Lower lobe of right lung (tissue), 2 donors: ENCODE measurements at places on chromosomes 16 and 17.

DNA sequence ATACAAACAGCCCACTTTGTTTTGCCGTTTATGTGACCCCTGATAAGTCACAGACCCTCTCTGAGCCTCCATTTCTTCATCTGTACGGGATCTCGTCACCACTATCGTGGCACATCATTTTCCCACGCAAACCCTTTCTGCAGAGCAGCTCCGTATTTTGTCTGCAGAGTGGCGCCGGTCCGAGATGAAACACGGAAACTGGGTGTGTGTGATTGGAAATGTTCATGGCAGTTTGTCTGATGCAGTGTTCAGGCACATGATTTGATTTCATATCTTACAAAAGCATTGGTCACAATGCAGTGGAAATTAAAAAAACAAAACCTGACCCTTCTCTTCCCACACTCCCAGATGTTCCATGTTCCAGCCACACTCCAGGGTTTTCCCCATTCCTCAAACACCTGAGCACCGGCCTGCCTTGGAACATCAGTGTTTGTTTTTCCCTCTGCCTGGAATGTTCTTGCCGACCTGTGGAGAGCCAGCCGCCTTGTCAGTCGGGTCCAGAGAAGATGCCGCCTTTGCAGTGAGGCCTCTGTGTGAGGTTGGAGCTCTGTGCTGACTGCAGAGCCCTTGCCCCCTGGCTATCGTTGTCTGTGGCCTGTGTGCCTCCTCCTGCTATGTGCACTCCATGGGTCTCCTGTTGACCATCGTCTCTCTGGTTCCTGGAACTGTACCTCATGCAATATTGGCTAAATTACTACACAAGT is 39.2 kb downstream of the NT5M start:
- no peak for DNase-seq

DNA sequence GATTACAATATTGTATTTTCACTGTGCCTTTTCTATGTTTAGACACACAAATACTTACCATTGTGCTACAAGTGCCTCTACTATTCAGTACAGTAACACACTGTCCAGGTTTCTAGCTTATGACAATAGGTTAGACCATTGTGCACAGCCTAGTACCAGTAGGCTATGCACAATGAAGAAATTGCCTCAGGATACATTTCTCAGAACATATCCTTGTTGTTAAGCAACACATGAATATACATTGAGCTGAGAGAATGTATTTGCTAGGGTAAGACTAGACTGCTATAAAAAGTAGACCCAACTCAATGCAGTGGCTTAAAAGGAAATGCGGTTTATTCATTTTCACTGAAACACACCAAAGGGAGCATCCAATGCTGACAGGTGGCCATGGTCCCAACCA is 285.1 kb downstream of the HS3ST3A1 start:
- no peak for DNase-seq

GRCh38 chr16:11386791-11387546 is 41.7 kb downstream of the RMI2 start:
- DNase-seq: no peak

GRCh38 chr17:37301288-37301687 is 74.5 kb upstream of the C17orf78 start:
- DNase-seq: no peak

GRCh38 chr16:49747654-49748053 is 108.3 kb downstream of the ZNF423 start:
- DNase-seq: no peak

DNA sequence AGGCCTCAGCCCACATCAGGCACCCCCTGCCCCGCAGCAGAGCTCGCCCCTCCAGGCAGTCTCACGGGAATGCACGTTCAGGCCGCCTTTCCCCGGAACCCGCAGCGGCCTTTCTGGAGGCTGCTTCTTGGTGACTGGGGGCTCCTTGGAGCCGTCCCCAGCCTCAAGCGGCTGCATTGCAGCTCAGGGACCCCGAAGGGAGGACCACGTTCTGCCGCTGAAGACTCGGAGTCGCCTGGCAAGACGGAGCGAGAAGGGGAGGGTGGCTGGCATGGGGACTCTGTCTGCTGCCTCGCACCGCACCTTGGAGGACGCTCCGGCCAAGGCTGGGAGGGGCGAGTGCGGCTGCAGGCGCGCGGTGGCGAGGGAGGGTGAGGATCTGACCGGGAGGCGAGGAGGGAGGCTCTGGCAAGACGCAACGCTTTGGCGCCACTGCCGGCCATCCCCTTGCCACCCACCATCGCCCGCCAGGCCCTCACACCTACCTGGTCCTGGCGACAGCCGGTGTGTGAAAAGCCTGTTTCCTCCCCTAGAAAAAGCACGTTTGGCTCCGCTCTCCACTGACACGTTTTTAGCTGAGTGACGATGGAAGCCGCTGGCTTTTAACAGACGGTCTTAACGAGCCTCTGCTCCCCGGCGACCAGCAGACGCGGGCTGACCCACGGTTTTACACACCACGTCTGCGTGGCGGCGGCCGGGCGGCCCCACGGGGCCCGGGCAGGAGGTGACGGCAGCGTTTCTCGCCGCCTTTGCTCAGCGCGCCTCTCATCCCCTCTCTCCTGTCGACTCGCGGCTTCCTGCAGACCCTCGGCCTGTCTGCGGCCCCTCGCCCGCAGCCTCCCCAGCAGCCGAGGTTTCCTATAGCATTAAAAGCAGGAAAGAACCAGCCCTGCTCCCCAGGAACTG is 16.7 kb upstream of the GNG13 start:
- no peak for DNase-seq
